ENCODE measurements at places on chromosomes 12 and 14. TPM values are rescaled to one million over a fixed set of nuclear protein-coding genes. Genes with fewer than 3 reads are reported as not detected.

C12orf57 gene
- total RNA-seq = 181 TPM

C14orf180 gene
- total RNA-seq = 0.18 TPM

SMIM41 gene
- 4.3 TPM for total RNA-seq

GPX2 gene
- not detected for total RNA-seq

TMEM30B gene
- total RNA-seq = 20.3 TPM

PPFIA2 gene
- total RNA-seq = 0.83 TPM

PMCH gene
- not detected for total RNA-seq

DNA sequence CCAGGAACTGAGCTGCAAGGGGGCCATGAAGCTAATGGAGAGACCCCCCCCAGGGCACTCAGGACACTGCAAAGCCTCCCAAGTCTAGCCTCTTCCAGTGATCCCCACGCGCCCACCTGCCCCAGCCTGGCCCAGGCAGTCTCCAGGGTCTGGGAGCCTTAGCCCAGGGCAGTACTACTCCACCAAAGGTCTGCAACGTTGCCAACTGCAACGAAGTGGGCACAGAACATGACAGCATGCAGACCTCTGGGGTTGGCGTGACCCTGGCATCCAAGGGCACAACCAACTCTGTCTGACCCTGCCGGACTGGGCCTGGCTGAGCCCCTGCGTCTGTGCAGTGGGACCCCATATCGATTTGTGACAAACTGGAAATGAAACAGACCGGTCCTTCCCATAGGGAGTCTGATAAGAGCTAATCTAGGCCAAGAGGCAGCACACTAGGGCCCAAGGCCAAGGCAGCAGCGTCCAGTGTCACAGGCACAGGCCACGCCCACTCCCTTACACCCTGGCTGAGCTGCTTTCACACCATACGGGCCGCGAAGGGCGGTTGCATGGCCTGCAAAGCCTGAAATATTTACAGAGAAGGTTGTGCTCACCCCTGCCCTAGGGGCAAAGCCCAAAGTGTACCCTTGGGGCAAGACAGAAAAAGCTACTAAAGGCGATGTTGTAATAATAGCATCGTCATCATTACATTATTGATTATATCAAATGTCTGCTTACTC lies 76.7 kb downstream of the NCOR2 start:
- DNase-seq = peak; percentile 82

DNA sequence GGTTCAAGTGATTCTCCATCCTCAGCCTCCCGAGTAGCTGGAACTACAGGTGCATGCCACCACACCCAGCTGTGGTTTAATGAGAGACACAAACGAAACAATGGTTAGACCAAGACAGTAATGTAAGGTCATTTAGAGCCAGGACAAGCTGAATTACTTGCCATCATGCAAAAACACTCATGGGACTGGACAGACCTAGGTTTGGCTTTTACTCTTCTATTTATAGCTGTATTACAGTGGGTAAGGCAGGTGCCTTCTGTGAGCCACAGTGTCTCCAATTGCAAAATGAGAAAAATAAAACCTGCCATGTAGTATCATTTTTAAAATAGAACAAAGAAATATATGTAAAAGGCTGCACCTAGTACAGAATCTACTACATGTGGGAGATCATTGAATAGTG lies 513.2 kb downstream of the NELL2 start:
- DNase-seq = no peak

DNA sequence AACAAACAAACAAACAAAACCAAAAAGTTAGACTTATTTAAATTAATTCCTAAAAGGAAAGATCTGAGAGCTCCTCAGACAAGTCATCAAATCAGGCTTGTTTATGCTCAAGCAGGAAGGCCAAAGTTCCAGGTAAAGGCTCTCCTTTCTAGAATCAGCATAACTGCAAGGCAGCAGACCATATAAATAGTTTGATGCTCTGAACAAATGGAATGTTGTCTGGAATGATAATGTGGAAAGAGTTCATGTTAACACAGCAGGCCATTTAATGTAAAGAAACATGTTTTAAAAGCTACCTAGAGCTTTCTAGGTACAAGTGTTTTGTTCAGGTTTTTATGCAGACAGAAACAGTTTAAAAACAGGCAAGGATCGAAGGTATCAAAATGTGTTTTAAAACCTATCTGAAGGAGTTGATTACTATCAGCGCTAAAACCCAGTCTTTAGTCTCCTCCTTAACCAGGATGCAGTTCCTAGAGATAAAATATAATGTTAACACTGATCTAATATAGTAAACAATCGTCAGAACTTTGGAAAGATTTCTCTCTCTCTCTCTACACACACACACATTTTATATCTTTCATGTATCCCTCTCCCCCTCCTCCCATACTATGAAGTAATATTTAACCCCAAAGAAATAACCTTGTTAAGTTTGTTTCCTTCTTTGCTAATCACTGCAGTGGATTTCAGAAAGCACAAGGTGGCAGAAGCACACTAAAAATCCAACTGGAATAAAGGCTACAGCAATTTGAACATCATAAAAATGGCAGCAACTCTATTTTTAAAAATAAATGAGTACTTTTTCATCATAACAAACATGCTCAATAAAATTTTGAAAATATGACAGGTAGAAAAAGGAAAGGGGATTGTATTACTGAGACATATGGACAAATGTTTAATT lies 135.5 kb downstream of the PAWR start:
- DNase-seq = no peak

DNA sequence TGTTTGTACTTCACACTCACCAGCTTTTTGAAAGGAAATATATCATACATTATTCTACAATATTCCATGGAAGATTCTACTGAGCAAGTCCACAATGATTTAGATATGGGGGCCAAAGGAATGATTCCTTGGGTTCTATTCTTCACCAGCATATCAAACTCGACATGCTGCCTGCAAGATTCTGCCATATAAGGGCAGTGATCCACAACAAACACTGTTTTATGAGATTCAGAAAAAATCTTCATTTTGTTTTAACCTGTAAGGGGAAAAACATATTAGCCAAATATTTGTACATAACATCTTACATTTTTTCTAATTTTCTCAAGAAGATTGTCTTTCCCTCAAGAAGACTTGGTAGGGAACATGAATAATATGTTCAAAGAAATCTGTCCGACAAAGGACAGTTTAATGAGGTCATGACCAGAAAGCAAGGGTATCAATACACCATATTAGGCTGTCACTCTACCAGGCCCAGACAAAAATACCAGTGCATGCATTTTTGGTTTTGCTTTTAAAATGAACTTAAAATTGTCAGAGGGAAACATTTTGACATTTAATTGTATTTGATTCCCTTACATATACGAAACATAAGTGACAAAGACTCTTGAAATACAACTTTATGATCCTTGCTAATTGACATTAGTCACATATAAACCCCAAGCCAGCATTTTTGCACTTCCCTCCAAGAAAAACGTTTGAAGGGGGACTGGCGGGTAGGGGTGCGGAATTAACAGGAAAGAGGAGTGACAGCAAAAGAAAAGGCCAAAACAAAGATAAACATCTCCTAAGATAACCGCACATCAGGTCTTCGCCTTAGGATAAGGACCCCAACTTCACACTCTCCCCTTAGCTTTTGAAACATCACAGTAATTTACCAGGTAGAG lies 980 bp downstream of the INTS13 start:
- DNase-seq = no peak

DNA sequence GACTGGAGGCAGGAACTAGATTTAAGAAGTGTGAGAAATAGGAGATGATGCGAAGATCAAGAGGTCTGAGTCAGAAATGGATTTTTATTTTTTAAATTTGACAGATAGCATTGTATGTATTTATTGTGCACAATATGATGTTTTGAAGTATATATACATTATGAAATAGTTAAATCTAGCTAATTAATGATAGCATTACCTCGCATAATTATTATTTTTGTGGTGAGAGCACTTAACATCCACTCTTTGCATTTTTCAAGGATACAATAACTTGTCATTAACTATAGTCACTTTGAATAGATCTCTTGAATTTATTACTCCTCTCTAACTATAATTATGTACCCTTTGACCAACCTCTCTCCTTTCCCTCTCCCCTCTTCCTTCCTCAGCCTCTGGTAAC lies 3.7 kb downstream of the SMOC1 start:
- DNase-seq = no peak

DNA sequence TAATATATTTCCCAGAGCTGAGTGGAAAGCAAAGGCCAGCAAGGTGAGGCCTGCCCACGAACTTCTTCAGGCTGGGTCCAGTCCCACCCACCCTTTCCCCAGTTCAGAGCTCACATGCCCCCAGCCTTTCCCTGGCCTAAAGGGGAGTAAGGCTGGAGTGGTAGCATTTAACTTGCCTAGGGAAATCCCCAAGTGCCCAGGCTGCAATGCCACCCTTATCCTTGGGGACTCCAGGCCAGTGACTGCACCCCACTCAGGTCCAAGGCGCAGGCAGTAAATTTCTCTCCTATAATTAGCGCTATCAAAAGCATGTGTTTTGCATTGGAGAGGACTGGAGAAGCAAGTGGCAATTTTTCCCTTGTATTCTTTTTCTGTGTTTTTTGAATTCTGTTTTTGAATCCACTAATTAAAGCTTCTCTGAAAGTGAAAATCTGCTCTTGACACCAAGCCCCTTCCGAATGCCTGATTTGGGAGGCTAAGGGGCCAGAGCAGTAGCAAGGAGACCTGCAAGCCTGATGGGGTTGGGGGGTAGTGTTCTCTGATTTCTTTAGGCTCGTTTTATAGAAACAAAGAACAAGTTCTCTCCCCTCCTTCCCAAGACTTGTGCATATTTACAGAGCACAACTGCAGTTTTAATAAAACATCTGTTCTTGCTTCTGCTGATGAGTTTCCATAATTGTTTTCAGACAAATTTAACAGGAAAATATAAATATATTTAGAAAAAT lies 3.5 kb upstream of the HOXC6 start:
- no peak for DNase-seq

All from lower lobe of right lung (tissue), 2 donors.